ENCODE measurements at places on chromosomes 16 and 17.

DNA sequence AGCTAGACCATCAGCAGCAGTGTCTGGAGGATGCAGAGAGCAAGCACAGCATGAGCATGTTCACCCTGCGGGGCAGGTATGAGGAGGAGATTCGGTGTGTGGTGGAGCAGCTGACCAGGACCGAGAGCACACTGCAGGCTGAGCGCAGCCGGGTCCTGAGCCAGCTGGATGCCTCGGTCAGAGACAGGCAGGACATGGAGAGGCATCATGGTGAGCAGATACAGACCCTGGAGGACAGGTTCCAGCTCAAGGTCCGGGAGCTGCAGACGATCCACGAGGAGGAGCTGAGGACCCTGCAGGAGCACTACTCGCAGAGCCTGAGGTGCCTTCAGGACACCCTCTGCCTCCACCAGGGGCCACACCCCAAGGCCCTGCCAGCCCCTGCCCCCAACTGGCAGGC lies 38.8 kb downstream of the PLD6 start:
- no peak for DNase-seq

- DNase-seq: peak; percentile 42
Observed at GRCh38 chr17:76005263-76006149, 4.9 kb downstream of the CDK3 start.

- no peak for DNase-seq
Observed at GRCh38 chr17:67517325-67517724, 140.2 kb downstream of the PITPNC1 start.

DNA sequence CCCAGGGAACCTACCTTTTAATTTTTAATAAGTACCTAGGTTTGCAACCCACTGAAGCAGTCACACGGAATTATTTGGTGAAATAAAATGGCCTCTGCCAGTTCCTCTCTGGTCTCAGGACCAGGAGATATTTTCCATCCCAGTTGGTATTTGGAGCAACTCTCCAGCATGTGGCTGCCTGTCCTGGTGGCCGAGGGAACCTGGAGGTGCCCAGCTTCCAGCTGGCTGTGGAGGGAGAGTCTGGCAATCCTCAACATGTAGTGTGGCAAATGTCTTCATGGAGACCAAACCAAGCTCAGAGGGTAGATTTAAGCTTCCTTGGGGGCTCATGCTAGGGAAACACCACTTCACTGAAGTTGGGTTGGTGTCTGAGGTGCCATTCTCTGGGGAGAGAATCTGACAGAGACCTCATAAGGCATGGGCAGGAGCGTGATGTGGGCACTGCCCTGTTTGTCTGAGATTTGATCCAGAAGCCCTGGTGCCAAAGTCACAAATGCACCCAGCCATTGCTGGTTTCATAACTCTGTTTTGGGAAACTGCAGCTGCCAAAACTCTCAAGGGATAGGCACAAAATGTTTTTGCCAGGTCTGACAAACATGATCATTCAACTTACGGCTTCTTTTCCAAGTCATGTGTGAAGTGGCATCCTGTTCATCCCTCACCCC lies 2.8 kb downstream of the MT1X start:
- no peak for DNase-seq
